ENCODE measurements at places on chromosomes 5 and 9.

DNA sequence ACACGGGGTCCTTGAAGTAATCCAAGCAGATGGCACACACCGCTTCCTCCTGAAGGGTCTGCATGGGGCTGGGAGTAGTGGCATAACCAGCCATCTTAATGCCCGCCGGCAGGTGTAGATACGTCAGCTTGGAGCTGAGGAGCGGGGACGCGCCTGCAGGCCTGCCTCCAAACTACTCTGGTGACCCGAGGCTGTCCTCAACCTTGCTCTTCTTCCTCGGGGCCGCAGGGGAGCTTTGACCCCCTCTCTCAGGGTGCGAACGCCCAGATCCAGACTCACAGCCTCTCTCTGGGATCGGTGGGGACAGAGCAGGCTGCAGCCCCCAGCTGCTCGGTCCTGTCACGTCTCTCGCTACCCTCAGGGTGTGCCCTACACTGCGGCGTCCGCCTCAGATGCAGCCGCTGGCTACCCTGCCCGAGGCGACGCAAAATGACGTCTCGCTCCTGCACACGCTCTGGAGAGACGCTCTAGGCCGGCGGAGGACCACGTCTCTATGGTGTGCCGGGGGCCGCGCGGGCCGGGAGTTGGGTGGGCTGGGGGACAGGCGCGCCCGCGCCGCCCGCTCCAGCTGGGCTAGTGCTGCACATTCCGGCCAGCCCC is at the start of gene TRIM52:
Gene TRIM52 (minus strand): TSS at position 424 of the 600 bp plus-strand sequence. CDS start 330 bp downstream, at position 94.
- DNase-seq: no peak

DNA sequence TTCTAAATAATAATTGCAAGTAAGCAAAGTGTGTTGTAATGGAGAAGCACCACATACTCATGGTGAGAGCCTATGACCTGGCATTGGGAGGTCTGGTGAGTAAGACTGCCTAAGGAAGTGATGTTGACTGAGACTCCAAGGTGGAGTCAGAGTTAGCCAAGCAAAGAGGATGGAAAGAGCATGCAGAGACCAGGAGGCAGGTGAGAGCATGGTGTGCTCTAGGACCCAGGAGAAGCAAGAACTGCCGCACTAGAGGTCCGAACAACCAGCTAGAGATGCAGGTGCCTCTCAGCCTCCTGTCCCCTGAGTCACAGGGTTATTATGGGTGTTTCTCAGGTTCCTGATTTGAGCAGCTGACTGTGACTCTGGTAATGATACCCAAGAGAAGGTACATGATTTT is 27.3 kb downstream of the ANP32B start:
- no peak for DNase-seq

DNA sequence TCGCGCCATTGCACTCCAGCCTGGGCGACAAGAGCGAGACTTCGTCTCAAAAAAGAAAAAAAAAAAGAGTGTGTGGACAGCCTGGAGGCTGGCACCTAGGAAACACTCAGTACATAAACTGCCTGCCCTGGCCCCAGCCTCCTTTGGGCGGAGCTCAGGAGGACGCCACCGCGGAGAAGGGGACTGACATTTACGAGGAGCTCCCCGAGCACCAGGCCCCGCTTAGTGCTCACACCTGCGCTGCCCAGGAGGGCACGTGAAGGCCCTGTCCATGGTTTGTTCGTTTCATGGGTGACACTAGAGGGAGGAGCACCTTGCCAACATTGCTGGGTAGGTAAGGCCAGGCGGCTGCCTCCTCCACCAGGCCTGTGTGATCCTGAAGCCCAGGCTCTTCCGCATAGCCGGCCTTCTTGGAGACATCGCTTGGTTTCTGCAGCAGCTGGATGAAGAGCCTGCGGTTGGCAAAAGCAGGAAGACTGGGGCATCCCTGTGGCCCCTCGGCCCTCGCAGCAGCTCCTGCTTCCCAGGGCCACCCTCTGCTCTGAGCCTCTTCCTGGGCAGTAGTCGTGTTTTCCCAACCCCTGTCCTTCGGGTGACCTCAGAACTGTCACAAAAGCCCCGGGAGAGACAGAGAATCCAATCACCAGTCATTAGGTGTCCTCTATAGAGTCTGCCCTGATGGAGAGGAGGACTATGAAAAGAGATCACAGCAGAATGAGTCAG is 26.2 kb upstream of the LAMC3 start:
- no peak for DNase-seq

- no peak for DNase-seq
Measured at GRCh38 chr9:116465576-116466270, 221.4 kb upstream of the TRIM32 start.

GRCh38 chr9:107439991-107440456 is 49.5 kb downstream of the KLF4 start:
- DNase-seq: no peak

DNA sequence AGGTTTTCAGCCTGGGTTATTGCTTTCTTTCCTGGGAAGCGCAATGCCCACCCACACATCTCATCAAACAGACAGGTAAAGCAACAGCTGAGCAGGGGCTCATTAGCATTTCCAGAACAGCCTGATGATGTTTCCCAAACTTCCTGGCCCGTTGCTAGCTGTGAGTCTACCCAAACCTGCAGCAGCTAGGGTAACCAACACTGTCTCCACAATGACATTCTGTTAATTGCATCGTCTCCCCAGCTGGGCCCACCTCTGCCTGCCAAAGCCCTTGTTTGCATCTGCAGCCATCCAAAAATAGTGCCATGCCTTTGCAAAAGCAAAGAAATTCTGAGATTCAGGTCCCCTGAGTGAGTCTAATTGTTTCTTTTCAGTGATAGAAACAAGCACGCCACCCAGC is 273.0 kb downstream of the MED10 start:
- no peak for DNase-seq

DNA sequence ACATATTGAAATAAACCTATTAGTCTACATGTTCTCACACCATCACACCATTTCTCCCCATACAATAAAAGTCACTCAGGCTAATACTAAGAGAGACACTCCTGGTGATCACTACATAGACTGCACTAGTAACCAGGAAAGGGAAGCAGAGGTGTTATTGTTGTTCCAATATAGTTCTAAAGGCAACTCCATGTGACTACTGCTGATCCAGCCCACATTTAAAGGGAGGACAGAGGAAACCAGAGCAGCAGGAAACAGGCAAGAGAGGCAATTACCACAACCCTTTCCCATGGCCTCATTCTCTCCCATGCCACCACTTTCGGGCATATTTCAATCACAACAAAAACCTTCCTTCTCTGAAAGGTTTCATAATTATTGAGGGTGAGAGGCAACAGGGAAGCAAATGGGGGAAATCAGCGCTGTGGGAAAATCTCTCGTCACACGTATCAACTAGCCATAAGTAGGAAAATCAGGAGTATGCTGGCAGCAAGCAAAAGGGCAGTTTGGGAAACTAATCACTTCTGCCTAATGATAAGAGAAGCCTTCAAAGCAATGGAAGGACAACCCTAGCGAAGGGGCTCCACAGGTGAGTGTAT is 1.8 kb downstream of the UBAP2 start:
- no peak for DNase-seq

DNA sequence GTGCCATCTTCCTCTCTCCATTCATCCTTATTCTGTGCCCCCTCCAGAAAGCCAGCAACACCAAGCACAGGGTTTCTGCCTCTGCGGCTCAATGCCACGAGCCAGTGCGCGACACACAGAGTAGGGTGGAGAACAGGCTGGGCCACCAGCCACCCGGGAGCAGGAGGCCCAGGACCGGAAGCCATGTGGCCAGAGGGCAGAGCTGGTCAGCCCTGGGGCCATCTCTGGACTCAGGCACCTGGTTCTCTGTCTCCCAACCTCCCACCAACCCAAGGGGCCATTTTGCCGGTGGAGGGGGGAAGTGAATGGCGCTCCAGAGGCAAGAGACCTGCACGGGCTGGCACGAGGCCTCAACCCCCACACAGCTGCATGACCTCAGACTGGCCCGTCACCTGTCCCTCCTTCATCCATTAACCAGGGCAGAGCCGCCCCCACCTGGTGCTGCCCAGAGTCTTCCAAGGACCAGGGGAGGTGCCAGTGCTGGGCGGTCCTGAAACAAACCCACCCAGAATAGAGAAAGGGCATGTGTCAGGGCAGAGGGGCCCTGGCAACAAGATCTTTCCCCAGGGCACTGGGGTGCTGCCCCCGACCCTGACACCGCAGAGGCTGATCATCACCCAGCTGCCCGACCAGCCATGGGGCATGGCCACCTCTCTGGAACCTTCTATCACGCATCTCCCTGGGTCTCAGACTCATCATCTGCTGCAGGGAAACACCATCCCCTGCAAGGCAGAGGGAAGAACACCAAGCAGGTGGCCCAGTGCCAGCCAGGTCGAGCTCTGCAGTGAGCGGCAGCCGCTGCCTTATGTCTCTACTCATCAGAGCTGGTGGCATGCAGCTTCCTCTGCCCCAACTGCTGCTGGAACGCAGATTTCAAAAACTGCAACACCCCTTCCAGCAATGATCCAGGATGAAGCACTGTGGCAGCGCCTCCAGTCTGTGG is 11.9 kb downstream of the VAV2 start:
- DNase-seq: no peak

GRCh38 chr9:111474385-111474784 is 9.8 kb downstream of the ECPAS start:
- DNase-seq: no peak

DNA sequence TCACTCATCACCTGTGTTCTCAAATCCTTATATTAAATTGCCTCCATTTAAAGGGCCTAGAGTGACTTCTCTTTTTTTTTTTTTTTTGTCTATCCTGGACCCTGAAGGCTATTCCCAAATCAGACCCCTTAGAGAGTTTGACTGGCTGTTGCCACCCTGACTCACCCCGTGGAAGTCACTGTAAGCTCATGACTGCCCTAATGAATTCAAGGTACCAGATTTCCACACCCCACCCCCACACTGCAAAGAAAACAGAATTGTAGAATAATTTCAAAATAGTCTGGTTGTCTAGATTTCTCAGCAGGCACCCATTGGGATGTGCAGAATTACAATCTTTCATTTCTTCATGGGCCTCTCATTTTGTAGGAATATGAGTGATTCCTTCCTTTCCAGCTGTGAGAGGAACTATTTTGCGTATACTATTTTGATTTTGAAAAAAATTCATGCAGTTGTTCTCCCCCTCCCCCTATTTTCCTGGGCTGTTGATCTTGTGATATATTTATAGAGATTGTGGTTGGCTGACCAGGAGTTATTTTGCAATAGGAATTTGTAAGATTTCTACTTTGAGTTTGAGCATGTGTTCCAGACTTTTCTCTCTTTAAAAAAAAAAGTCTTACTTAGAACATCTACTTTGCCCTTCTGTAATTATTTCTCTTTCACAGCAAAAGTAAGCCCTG is 79.1 kb downstream of the ZNF618 start:
- no peak for DNase-seq

GRCh38 chr5:136890431-136891148 is 525.2 kb upstream of the TRPC7 start:
- no peak for DNase-seq

Data from hypothalamus (tissue), 51 donors.